Activated CD4-positive, alpha-beta T cell treated with anti-CD3 and anti-CD28 coated beads, Interleukin-2, amount 50 U/mL, for 24 hours (primary cell): ENCODE measurements at places on chromosomes 11 and 22.

DNA sequence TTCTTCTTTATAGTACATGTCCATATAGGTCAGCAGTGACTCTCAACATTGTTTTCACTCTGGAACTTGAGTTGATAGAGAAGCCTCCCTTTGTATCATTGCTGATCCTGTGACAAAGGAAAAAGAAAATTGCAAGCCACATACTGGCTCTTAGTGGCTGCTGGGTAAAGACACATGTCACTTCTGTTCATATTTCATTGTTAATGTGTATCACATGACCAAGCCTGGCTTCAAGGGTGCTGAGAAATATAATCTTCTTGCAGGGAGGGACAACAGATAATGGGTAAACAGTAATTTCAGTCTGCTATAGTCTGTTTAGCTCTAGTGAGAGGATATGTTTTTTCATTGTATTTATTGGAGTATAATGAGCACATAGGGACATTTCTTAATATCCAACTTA lies 173.3 kb downstream of the PGR start:
- DNase-seq, result no peak

GRCh38 chr11:122158171-122158570 lies 42.2 kb upstream of the BLID start:
- DNase-seq, result no peak

DNA sequence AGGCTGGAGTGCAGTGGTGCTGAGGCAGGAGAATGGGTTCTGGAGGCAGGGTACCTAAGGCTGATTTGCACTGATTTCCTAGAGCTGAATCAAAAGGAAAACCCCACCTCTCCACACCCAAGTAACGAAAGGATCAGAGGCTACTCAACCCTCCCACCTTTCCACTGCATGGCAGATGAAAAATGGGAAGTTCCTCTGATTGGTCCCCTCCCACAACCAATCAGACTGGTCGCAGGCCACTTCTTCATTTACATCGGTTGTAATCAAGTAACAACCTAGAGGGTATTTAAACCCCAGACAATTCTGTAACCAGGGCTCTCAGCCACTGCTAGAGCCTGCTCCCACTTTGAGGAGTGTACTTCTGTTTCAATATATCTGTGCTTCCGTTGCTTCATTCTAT lies 18.6 kb upstream of the PARVB start:
- no peak for DNase-seq

- DNase-seq, result no peak
Measured at GRCh38 chr11:35003658-35004057, 87.2 kb downstream of the PDHX start.

DNA sequence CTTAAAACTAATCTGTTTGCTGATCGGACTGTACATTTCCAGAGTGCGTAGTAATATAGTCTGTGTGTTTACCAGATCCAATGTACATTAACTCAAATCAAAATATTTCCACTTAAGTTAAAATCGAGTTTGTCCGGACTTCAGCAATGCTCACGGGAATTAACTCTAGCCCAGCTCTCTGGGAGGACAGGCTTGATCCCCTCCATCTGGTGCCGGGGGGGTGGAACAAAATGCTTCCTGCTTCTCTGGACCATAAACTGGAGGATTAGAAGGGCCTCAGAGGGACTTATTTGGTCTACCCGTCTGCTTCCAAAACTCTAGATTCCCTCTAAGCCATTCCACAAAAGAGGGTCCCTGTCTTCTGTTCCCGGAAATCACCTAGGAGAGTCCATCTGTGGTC lies 511.2 kb downstream of the BUD13 start:
- no peak for DNase-seq

DNA sequence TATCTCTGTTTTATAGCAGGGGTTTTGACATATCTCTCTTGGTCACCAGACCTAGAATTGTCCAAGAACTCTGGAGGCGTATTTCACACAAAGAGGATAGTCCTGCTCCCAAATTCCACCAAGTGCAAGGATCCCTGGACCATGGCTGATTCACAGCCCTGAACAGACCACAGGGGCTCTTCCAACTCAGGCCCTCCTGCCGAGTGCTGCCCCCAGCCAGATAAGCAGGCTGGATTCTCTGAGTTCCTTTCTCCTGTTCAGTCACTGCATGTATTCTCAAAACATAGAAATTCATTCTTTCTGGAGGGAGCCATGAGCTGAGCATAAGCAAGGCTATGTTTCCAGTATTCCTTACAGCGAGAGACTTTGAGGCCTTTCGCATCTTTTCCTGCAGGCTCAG lies 13.4 kb upstream of the PLEKHB1 start:
- no peak for DNase-seq
